ENCODE measurements at places on chromosomes 1 and 21.

DNA sequence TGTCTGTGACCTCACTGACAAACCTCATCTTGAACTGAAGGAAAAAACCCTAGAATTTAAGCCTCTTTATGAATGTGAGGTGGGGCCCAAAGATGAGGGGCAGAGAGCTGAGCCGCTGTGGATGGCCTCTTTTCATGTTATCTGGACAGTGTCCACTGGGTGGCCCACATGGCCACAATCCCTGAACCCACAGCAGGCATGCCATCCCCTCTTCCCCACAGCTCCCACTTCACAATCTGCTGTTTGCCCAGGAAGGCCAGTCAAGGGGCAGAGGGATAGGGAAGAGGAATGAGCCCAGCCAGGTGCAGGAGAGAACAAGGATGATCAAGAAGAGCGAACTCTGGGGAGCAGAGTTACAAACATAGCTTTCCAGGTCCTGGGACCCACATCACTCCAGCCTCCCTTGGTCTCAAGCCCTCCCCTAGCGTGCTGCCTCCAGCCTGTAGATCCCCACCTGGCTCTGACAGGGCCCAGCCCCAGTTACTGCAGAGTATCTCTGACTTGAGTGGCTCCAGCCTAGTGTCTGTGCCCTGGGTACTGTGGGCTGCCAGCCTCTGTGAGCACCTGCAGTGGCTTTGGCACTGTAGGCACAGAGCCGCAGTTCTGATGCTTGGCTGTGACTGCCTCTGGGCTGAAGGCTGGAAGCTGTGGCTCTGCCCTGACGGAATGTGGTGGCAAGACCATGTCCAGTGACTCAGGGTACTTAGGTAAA is 1.9 kb upstream of the SLFNL1 start:
- DNase-seq, result no peak

DNA sequence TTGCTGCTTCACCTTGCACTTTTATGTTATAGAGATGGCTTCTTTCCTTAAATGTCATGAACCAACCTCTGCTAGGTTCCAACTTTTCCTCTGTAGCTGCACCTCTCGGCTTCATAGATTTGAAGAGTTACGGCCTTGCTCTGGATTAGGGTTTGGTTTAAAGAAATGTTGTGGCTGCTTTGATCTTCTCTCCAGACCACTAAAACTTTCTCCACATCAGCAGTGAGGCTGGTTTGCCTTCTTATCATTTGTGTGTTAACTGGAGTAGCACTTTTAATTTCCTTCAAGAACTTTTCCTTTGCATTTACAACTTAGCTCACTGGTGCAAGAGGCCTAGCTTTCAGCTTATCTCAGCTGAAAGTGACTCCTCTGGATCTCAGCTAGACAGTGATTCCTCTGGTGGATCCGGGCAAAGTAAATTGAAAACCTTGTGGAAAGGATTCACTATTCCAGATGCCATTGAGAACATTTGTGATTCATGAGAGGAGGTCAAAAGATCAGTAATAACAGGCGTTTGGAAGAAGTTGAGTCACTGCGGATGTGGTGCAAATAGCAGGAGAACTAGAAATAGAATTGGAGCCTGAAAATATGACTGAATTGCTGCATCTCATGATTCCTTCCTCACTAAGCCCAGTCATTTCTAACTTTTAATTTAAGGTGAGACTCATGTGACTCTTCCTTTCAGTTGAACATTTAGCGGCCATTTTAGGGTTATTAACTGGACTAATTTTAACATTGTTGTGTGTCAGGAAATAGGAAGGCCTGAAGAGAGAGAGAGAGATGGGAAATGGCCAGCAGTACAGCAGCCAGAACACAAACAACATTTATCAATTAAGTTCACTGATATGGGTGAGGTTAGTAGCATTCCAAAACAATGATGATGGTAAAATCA is 16.2 kb upstream of the RGS1 start:
- DNase-seq, result peak; percentile 97

- no peak for DNase-seq
These were observed 1.4 kb downstream of the PBXIP1 start for GRCh38 chr1:154954541-154954940.

DNA sequence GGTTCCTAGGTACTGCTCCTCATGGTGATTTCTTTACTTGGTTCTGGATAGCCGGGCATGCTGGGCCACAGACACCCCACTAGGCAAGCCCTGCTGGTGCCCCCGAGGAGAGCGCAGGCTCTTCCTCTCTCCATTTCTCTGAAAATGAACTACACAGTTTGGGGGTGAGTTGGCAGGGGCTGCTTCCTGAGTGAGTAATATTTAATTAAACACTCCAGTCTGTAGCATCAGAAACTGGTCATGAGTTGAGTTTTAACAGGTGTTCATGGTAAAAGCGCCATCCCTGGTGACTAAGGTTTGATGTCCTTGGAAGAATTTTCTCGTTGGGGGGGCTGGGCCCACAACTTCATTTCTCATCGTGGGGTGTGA is 1.7 kb downstream of the SPSB1 start:
- peak; percentile 88 for DNase-seq

DNA sequence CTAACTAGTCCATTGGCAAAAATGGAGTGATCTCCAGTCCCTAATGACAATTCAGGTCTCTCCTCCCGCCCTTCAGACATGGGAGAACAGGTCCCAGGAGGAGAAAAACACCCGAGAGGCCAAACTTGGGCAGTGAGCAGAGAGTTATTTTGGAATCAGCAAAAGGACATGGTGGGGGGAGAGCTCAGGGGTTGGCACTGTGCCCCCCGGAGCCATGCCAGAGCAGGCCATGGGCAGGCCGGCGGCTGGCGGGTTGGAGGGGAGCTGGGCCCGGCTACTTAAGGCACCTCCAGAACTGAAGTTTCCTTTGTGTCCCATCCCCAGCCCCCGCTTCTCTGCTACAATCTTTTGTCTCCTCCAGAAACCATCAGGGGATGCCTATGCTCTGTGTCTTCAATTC is 7.1 kb downstream of the LGR6 start:
- DNase-seq, result no peak

- no peak for DNase-seq
These were observed 99.0 kb downstream of the NFIA start for GRCh38 chr1:61181067-61182038.

DNA sequence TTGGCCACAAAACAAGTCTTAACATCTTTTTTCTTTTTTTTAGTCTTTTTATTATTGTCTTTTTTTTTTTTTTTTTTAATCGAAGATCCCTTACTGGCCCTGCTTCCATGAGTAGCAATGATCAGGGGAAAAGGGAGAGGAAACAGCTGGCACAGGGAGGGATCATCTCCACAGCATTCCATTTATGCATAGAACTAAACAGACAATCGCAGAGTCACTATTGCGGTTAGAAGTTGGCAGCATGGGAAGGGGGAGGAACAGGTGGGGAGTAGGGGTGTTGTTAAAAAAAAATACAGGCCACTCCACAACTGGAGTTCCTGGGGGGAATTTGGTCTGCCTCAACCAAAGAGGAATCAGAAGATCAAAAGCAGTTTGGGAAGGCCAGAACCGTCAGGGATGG is 55.4 kb downstream of the C1orf185 start:
- no peak for DNase-seq

GRCh38 chr1:119988306-119989062 is 81.0 kb downstream of the NOTCH2 start:
- peak; percentile 31 for DNase-seq

DNA sequence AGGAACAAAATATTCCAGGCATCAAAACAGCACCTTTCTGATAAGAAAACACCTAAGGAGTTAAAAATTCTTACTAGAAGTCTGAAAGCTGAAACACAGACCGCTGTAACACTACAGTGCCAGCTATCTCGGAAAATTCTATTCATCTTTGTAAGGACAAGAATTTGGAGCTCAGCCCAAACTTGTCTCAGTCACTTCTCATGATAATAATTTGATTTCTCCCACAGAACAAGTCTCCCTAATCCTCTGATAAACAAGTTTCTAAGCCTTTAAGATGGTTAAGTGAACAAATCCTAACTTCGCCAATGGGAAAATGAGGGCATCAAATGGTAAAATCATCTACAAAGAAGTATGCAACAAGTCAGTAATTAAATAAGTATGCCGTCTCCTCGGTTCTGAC is 59.9 kb downstream of the SIPA1L2 start:
- no peak for DNase-seq

DNA sequence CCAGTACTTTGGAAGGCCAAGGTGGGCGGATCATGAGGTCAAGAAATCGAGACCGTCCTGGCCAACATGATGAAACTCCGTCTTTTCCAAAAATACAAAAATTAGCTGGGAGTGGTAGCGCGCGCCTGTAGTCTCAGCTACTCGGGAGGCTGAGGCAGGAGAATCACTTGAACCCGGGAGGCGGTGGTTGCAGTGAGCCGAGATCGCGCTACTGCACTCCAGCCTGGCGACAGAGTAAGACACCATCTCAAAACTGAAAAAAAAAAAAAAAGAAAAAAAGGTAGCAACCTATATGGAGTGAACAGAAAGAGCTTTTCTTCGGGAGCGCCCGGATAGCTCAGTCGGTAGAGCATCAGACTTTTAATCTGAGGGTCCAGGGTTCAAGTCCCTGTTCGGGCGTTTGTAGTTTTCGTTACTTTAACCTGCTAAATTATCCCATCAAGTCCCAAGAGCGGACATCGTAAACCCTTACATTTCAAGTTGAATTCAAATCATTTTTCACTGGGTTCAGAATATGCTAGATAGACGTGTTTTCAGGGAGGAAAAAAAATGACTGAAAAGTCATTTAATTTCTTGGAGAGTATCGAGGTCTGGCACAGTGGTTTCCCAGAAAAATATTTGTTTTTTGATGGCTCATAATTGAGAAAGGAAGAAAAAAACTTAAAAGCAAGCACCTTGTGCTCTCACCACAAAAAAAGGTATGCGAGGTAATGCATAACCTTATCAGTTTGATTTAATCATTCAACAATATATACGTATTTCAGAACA is 9.8 kb upstream of the MDM4 start:
- DNase-seq, result peak; percentile 88

DNA sequence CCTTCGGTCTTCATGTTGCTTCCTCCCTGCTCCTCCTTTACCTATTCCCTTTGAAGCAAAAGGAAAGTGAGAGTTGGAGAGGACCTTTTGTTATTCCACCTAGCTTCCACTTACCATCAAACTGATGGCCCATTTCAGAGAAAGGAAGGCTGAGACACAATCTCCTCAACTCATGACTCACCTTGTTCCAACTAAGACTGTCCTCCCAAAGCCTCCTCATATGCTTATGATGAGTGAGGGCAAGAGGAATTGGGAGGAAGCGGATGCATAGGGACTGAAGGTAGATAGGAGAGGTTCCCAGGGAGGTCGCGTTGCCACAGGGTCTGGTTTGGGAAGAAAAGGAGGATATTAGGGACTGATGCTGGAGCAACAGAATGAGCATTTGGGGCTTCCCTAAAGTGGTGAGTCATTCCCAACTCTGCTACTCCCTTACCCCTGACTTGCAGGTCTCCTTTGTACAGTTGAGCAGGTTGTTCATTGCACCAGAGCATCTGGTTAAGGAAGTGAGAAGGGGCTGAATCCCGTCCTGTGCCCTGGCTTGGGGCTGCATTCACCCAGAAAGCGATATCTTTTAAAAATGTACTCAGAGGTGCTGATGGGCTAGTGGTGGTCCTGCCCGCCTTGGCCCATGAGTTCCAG is 35.0 kb downstream of the LGR6 start:
- no peak for DNase-seq

GRCh38 chr1:74637296-74637695 is 36.3 kb downstream of the ERICH3 start:
- DNase-seq, result no peak

DNA sequence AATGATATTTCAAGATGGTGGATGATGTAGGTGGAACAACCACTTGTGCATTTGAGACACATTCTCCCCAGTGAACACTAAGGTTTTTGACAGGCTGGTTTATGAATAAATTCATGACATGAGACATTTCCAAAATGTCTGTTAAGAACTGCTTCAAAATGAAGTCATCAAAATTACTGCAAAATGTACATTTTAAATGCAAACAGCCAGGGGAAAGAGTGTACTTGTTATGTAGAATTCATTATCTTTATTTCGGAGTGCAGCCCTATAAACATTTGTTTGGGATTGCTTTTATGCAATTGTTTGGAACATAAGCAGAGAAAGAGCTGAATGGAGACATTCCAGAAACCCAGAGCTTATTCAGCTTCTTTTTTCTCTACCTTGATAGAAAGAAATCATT is 49.5 kb downstream of the DSCAM start:
- DNase-seq, result no peak

GRCh38 chr1:205496661-205497060 is 7.8 kb upstream of the CDK18 start:
- no peak for DNase-seq

GRCh38 chr1:224698015-224698451 is 81.9 kb downstream of the CNIH3 start:
- no peak for DNase-seq

- no peak for DNase-seq
These were observed at the start of gene FAM89A for GRCh38 chr1:231040019-231040799. FAM89A (minus strand) TSS chr1:231040254; CDS start chr1:231040211, 43 bp downstream.

GRCh38 chr1:248906753-248907661 is 972 bp downstream of the PGBD2 start:
- no peak for DNase-seq

GRCh38 chr1:33698361-33699035 is 165.4 kb upstream of the HMGB4 start:
- DNase-seq, result no peak

- no peak for DNase-seq
These were observed 159.7 kb downstream of the PTGER3 start for GRCh38 chr1:70887936-70888335.

DNA sequence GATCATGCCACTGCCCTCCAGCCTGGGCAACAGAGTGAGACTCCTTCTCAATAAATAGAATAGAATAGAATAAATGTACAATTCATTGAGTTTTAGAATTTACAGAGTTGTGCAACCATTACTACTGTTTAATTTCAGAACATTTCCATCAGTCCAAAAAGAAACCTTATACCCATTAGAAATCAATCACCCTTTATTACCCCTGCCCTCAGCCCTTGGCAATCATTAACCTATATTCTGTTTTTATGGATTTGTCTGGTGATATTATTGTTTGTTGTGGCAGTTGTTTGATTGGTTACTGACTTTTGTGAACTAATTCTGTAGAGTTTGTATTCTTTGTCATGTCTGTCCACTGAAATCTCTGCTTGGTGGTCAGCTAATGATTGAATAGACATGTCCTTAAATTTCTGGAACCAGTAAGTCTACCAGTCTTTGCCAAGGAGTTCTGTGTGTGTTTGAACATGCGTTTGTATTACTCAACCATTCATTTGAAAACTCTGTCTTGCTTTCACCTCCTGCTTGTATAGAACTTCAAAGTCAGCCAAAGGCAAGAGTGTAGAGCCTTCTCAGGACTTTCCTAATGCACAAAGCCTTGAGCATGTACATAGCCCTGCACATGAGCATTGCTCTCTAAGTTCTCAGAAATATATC is 208.8 kb downstream of the GPR52 start:
- DNase-seq, result no peak

- DNase-seq, result peak; percentile 16
These were observed 3.6 kb upstream of the INAVA start for GRCh38 chr1:200890818-200891773.

DNA sequence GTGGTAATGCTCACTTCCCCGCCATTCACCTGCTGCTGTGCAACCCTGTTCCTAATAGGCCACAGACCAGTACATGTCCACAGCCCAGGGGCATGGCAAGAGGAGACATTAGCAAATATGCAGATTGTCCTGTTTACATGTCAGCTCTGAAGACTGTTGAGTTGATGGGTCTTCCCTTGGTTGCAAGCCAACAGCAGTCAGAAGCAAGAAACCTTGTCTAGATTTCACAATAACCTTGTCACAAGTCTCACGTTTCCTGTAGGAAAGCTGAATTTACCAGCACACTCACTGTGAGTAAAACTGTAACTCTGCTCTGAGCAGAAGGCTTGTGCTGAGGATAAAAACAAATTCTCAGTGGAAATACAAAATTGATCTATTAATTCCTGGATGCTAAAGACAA is 195.1 kb downstream of the HLX start:
- DNase-seq, result no peak

- no peak for DNase-seq
These were observed 518.0 kb upstream of the ZP4 start for GRCh38 chr1:238408737-238409136.

Measured in HS-5 (cell line).